ENCODE measurements at places on chromosomes 3 and 15.

- DNase-seq: no peak
These were observed 139.3 kb upstream of the PEX5L start for GRCh38 chr3:180176059-180176458.

DNA sequence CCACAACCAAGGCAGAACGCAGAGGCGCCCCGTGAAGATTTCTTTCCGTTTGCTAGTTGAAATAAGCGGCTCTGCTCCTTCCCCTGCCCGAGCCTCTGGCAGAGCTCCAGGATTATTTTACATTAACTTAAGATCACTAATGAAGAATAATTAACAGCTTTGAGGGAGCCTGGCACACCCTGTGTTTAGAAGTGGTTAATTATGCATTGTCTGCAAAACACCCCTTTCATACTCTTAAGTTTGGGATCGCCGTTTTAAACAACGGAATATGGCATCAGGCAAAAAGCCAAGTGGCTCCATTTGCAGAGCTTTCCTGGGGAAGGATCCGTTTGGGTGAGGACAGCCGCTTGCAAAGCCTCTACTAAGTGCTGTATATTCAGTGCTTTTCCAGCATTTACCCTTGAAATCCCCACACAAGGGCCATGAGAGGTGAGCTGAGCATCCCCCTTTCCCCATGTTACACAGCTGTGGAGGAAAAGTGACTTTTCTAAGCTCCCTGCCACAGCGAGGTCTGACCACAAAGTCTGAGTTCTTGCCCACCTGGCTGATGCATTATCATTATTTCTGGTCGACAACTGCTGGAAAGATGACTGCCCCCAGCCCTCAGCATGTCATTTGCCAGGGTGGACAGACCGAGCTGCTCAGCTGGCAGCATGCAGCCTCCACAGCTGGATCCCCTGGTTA lies 33.9 kb downstream of the IQSEC1 start:
- DNase-seq: no peak

DNA sequence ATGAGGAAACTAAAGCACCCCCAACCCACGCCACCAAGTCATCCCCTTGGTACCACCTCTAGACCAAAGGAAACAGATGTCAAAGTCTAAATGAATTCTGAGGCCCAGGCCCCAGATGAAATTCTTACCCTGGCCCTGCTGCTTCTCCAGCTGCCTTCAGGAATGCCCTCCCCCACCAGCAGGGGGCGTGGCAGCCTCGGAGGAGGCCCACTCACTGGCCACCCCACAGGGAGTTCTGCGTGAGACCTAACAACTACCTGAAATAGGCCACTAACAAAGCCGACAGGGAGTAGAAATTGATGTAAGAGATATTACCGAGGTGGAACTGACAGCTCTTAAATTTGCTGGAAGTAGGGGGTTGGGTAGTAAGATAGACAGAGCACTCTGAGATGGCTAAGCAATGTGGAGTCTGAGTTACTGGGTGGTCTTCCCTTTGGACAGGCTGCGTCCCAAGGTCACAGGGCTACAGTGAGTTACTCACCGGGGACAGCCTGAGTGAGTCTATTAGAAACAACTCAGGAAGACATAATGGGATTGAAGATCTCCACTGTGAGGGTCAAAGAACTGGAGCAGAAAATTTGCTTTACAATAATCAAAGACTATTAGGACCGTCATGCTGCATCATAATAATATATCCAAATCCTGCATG lies 240.7 kb downstream of the SHOX2 start:
- DNase-seq: peak; percentile 17

- DNase-seq: no peak
These were observed 7.3 kb upstream of the ZNF592 start for GRCh38 chr15:84741121-84741520.

DNA sequence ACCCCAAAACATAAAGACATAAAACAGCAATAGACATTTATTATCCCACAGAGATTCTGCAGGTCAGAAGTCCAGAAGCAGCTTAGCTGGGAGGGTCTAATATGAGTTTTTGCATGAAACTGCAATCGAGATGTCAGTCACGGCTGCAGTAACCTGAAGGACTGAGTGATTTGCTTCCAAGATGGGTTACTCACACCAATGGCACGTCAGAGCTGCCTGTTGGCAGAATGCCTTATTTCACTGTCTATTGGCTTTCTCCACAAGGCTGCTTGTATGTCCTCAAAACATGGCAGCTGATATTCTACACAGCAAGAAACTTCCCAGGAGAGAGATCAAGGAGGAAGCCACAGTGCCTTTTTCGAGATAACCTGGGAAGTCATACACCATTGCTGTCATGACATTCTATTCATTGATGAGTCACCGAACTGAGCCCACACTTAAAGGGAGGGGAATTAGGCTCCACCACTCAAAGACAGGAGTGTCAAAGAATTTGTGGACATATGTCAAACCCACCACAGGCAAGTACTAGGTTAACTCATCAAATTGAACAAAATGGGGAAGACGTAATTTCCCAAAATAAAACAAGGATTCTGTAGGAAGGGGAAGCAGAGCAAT lies 122.2 kb downstream of the SYNPR start:
- no peak for DNase-seq

DNA sequence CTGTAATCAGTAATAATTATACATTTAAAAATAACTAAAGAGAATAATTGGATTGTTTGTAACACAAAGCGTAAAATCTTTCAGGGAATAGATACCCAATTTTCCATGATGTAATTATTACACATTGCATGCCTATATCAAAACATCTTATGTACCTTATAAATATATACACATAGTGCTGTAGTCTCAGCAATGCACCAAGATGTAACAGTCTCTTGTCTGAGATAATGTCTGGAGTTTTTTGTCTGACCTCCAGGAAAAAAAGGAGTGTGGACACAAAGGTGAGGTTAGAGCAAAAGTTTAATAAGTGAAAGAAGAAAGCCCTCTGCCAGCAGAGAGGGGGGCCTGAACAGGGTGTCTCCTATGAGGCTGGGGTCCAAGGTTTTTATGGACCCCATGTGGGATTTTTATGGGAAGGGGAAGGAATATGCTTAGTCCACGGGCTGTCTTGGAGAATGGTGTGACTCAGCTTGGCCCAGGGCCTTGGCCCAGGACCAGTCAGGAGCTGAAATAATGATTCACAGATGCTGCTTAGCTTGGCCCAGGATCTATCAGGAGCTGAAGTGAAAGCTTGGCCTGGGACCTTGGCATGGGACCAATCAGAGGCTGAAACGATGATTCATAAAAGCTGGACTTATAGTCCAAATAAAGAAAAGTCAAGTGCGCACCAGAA lies 545.0 kb downstream of the ZPLD1 start:
- DNase-seq: no peak

GRCh38 chr3:74883690-74884089 lies 269.2 kb upstream of the CNTN3 start:
- no peak for DNase-seq

DNA sequence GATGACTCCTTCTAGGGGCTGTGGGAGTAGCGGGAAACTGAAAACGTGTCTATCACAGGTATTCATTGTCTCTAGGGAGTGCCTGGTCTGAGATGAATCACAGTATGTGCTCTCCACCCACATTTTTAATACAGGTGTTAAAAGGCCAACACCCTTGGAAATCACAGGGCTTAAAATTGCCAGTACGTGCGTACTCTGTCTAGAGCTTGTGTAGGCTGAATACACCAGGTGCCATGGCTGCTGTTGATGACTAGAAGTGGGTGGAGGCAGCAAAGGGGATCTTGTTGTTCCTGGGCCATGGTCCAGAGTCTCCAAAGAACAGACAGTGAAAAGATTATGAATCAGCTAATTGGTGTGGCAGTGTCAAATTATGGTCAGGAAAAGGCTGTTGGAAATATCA lies 35.1 kb upstream of the P3H2 start:
- no peak for DNase-seq

- DNase-seq: no peak
These were observed 15.9 kb downstream of the CXCR6 start for GRCh38 chr3:45959201-45959600.

- no peak for DNase-seq
These were observed 13.3 kb downstream of the ADAMTS7 start for GRCh38 chr15:78797951-78798350.

GRCh38 chr15:83219026-83219425 lies 11.4 kb upstream of the HDGFL3 start:
- no peak for DNase-seq

- DNase-seq: no peak
These were observed 281.0 kb upstream of the TBL1XR1 start for GRCh38 chr3:177478170-177478867.

GRCh38 chr3:159536876-159537275 lies 451.8 kb upstream of the IL12A start:
- no peak for DNase-seq

DNA sequence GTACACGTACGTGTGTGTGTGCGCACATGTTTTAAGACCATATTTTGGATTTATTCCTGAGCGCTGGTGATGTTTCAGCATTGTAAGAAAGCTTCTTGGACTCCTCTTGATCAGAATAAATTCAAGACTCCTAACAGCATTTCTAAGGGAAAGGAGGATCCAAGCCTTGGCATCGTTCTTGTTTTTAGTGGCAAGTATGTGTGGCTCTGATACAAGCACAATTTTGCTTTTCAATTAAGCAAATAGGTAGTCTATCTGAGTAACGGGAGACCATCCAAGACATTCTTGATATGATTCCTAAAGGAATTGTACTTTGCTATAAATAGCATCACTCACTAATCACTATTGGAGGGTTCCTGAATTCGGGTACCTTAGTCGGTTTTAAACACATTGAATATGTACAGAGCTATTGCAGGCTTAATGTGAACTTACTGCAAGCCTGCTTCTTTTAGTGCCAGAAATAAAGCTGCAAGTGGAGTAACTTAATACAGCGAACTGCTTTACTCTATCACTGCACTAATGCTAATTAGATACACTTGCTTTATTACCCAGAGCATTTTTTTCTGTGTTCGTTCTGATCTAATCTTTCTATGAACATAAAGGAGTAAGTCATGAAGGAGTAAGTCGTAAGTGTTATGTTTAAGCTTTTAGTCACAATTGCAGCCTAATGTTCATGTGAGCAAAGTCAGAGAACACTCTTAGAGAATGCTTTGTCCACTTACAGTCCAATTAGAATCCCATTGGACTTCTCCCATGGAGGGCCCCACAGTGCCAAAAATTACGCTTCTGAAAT lies 186.3 kb downstream of the MCTP2 start:
- DNase-seq: no peak

DNA sequence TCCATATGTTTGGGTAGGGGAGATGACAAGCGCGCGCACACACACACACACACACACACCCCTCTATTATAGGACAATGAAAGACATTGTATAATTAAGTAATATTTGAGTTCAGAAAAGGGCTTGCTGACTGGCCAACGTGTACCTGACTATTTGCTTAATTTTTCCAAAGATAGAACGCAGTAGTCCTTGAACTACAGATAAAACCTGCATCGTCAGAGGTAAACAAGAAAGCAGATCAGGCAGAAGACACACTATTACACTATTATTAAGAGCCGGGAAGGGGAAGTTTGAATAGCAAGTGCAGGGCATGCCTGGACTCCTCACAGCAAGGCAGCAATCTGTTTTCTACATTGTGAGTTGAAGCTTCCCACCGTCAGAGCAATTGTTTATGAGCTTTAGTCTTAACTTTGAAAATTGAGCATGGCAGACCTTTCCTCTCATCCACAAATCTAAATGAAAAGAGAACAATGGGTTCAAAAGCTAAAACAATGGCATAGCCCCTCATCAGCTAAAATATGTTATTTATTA lies 427.7 kb downstream of the GABRG3 start:
- DNase-seq: no peak

DNA sequence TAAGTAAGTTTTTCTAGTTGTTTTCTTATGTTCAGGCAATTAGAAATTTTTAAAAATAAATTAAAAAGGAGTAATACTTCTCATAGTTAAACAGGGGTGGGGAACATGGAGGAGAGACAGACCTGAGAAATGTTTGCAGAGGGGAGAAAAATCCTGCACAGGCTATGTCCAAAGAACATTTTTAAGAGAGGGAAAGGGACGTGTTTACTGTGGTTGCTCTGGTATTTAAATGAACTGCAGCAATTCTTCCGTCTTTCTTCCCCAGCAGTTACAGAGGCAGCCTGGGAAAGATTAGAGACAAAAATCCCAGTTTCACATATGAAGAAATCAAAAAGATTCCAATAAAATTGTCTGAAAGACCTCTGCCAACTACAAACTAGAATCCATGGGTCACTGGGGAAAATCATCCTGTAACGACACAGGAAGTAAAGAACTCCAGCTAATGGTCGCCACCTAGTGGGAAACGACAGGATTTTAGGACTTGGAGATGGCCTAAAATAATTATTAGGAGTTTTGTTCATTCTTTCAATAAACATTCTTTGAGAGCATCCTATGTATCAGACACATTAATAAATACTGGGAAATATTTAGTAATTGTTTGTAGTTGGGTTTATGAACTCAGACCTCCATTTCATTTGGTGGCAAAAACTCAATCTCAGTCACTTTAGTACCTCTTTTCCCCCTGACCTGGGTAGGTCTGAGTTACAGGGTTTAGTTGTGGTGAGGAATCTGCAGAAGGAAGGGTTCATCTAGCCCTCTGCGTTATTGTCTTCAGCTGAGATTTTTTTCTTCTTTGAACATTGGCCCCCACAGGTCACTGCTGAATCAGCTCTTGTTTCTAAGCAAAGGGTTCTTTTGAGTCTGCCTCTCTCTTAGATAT lies 69.9 kb upstream of the GOLIM4 start:
- no peak for DNase-seq

- DNase-seq: no peak
These were observed 110.0 kb upstream of the DLG1 start for GRCh38 chr3:197408177-197408957.

- DNase-seq: no peak
These were observed 5.1 kb upstream of the TM6SF1 start for GRCh38 chr15:83102346-83102745.

Measured in stimulated activated CD8-positive, alpha-beta memory T cell treated with anti-CD3 and anti-CD28 coated beads, Interleukin-15, amount 100 ng/mL, for 48 hours (primary cell).